Kidney epithelial cell (primary cell): ENCODE measurements at places on chromosomes 11 and 22. TPM values are rescaled to one million over a fixed set of nuclear protein-coding genes. Genes with fewer than 3 reads are reported as not detected.

DNA sequence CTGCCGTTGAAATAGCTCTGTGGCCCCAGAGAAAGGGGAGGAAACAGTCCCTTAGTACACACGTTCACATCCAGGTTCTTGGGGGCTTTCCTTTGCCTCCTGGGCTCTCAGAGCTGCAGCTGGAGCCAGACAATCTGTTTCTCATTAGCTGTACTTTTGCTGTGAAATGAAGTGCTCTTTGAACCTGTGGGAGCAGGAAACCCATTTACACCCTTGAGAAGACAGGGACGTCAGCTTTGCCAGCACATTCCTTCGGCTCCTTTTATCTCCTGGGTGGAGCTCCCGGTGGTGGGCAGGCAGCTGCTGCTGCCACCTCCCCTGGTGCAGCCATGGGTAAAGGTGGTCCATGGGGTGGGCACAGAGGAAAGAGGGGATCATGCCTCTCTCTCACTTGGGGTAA, 80.6 kb upstream of the TIMP3 start:
- DNase-seq: no peak

GRCh38 chr11:64356498-64357411, 2.2 kb upstream of the RPS6KA4 start:
- DNase-seq: no peak

GRCh38 chr11:59088162-59088561, 2.1 kb downstream of the GLYATL1B start:
- no peak for DNase-seq

GRCh38 chr11:3104961-3105790, 48.0 kb upstream of the CARS1 start:
- DNase-seq: no peak

DNA sequence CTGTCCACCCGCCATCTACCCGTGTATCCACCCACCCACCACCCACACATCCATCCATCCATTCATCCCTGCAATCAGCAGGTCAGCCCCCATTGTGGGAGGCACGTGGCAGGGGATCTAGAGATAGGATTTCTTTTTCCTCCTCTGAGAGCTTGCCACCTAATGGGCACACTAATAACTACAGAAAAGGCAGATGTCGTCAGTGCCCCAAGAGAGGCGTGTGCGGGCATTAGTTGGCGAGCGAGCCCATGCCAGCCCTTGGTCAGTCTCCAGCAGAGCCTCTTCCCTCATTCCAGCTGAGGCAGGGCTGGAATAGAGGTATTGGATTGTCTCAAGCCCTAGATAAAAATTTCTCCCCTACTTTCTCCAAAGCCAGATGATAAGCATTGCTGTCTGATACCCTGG, 9.7 kb downstream of the USP2 start:
- no peak for DNase-seq

- no peak for DNase-seq
Measured at GRCh38 chr11:114031246-114031966, 28.1 kb upstream of the ZBTB16 start.

- DNase-seq: no peak
Measured at GRCh38 chr11:72834905-72835304, 20.7 kb downstream of the ATG16L2 start.

The OR6A2 gene
- total RNA-seq: not detected in 2 replicates

GRCh38 chr11:57560146-57560545, 7.3 kb downstream of the UBE2L6 start:
- DNase-seq: no peak

The RTN4RL2 gene
- 0.48 and 0.67 TPM in 2 replicates for total RNA-seq

The AP5B1 gene
- 21.5 and 21.7 TPM in 2 replicates for total RNA-seq

GRCh38 chr22:19525666-19526065, 1.5 kb upstream of the CLDN5 start:
- DNase-seq: no peak

GRCh38 chr11:131824771-131825170, 454.4 kb downstream of the NTM start:
- no peak for DNase-seq

DNA sequence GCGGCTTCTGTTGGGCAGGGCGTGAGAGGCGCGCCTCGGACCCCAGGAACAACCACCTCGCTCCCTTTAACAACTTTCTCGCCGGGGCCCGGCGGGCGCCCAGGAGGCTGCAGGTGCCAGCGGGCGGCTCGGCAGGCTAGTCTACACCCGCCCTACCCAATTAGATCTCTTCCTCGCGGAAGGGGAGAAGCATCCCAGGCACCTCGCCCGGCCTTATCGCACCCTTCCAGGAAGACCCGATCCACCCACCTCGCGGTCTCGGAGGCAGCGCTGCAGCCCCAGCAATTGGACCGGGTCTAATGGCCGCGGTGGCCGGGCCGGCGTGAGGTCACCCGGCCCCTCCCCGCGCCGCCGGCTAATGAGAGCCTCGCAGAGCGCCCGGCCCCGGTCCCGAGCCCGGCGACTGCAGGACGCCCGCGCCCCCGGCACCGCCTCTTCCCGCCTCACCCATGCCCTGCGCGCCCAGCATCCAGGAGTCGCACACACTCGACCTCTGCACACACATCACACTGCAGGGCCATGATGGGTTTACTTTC, at the start of gene PLAAT3:
TSS of gene PLAAT3 (minus strand) at position 298 of the 536 bp plus-strand sequence. CDS start 419 bp downstream, outside the sequence.
- DNase-seq: no peak

The MPPED1 gene
- not detected in 2 replicates for total RNA-seq

GRCh38 chr22:49479566-49479965, 348.1 kb downstream of the BRD1 start:
- no peak for DNase-seq

- DNase-seq: no peak
Measured at GRCh38 chr11:64768300-64768694, 8.5 kb upstream of the PYGM start.

GRCh38 chr22:40243891-40244290, 66.2 kb downstream of the TNRC6B start:
- no peak for DNase-seq

- DNase-seq: no peak
Measured at GRCh38 chr11:101931692-101932091, 15.4 kb upstream of the ANGPTL5 start.

The DUSP8 gene
- 7.6 and 19.2 TPM in 2 replicates for total RNA-seq

- no peak for DNase-seq
Measured at GRCh38 chr11:3970108-3970507, 114.6 kb downstream of the STIM1 start.

DNA sequence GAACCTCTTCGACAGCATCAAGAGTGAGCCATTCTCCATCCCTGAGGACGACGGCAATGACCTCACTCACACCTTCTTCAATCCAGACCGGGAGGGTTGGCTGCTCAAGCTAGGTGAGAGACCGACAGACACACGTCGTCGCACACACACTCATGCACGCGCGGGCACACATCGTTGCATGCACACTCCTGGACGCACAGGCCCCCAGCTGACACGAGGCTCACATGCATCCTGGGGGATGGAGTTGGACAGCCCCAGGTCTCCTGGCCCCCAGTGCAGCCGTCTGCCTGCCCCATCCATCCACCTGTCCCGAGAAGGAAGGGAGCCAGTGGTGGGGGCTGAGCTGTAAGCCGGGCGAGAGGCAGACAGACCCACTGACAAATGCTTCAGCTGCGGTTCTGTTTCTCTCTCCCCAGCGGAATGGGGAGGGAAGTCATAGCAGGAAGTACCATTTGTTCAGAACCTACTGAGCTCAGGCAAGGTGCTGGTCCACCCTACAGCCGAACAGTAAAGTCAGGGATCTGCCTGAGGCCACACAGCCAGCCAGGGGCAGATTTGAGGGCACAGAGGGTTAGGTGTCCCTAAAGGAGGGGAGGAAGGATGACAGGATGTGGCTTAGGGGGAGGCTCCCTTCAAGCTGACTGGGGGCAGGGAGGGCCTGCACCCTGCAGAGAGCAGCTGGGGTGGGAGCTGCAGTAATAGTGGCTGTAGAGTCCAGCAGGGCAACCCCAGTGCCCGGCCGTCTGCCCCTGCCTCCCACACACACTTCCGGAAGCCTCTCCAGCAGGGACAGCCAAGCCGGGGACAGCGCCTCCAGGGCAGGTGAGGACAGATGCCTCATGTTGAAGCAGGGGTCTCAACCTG, 27.1 kb downstream of the CYTH4 start:
- DNase-seq: no peak

GRCh38 chr11:1534682-1535081, 37.4 kb downstream of the DUSP8 start:
- DNase-seq: no peak

The KCTD14 gene
- 6.2 and 6.7 TPM in 2 replicates for total RNA-seq

GRCh38 chr11:102229510-102230123, 87.7 kb upstream of the BIRC3 start:
- DNase-seq: no peak
